ENCODE measurements at places on chromosomes 7 and 10.

GRCh38 chr10:47188156-47188555, 111.8 kb upstream of the GDF10 start:
- DNase-seq = no peak

- no peak for DNase-seq
These were observed 36.2 kb upstream of the CFAP46 start for GRCh38 chr10:132978542-132978941.

DNA sequence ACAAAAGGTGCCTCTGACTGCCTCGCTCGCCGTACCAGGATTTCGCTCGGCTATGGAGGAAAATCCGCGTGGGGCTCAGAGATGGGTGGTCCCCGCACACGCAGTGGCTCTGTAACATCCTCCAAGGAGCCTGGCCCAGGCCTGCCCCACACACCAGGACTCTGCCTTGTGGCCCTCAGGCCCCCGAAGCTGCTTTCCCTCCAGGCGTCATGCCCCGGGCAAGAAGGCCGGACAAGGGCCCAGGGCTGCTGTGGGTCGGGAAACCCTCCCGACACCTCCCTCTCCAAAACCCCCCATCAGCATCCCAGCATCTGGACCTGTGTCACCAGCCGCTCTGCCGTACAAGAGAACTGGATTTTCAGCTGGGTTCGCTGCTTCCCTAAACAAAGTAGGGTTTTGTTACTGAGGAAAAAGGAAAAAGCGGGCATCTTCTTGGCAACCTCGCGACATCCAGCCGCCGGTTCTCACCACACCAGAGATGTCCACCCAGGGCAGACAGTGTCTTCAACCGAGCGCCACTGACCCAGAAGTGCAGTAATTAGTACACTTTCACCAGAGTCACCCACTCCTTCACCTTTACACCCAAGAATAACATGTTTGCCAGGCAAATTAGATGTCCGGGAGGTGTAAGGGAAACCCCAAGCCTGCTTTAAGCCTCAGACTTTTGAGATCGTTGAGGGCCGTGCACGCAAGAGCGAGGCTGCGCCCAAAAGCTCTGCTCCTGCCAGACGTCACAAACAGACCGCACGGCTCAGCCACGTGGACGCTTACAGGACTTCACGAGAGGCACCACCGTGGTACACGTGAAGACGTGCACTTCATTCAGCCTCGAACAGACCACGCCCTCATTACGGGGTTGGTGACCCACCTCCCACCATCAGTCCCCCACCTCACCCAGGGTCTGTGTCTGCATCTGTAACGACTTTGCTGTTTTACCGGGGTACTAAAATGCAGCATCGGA, 62.2 kb downstream of the DIP2C start:
- no peak for DNase-seq

- DNase-seq = no peak
These were observed 979.3 kb upstream of the CELF2 start for GRCh38 chr10:10038348-10038747.

- DNase-seq = no peak
These were observed 54.7 kb downstream of the PON1 start for GRCh38 chr7:95269640-95270039.

GRCh38 chr10:35598379-35598778, 6.8 kb upstream of the GJD4 start:
- DNase-seq = no peak

DNA sequence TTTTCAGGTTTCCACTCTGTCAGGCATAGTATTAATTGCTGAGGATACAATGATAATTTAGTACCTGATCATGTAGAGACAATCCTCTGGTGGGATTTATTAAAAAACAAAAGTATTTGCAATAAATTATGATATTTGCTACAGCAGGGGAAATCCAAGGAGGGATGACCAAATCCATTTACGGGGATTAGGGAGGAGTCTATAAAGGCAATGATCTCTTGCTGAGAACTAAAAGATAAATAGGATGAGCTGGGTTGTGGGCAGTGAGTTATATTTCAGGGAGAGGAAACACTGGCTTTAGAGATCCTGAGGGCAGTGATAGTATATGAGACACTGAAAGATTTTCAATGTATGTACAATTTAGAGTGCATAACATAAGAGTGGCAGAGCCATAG, 305.5 kb downstream of the GPR37 start:
- DNase-seq = no peak
